Left lung (tissue), 14 donors: ENCODE measurements at places on chromosomes 5 and 9.
A peak's percentile ranks its signal among the peaks of the same experiment; 100 is the strongest.

- H3K36me3 ChIP-seq = no peaks in the 10 kb centered on the region
- H3K27me3 ChIP-seq = no peaks in the 10 kb centered on the region
- DNase-seq = no peak
These were observed 14.5 kb downstream of the PHAX start for GRCh38 chr5:126615286-126615685.

DNA sequence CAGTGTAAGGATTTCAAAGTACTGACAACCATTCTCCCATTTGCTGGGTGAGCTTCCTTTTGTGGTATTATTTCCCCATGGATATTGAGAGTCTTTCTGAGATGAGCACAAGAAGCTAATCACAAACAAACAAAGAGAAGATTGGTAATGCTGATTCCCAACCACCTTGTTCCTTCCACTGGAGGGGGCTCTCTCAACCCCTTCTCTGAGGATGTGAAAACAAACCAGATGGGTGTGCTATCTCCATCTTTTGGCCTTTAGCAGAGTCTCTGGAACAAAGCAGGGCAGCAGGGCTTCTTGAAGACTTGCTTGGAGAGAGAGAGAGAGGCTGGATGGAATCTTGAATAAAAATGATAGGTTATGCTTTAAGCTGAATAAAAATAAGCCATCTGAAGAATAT lies 576.7 kb upstream of the ZNF462 start:
- no peak overlapping the region for H3K4me3 ChIP-seq
- H3K36me3 ChIP-seq = no peaks in the 10 kb centered on the region
- no peak overlapping the region for H3K27ac ChIP-seq
- no peaks in the 10 kb centered on the region for H3K4me1 ChIP-seq
- no peaks in the 10 kb centered on the region for H3K27me3 ChIP-seq
- DNase-seq = no peak

DNA sequence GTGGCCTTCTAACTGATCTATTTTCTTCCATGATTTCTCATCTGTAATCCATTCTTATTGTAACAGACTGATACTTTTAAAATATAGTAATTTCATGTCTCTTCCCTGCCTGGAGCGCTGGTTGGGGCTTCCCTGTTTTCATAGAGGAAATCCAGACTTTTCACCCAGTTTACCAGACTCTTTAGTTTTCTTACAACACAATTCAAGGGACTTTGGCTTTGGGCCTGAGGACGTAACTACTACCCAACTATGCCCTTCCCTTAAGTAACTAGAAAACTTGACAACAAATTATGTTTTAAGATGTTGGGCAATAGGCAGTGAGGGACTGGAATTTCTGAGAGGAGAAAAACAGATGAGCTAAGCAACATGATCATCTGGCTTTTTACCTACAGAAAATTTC lies 289.6 kb downstream of the FGF10 start:
- no peak overlapping the region for H3K27ac ChIP-seq
- H3K4me1 ChIP-seq = no peaks in the 10 kb centered on the region
- no peaks in the 10 kb centered on the region for H3K36me3 ChIP-seq
- H3K4me3 ChIP-seq = no peak overlapping the region
- DNase-seq = no peak

DNA sequence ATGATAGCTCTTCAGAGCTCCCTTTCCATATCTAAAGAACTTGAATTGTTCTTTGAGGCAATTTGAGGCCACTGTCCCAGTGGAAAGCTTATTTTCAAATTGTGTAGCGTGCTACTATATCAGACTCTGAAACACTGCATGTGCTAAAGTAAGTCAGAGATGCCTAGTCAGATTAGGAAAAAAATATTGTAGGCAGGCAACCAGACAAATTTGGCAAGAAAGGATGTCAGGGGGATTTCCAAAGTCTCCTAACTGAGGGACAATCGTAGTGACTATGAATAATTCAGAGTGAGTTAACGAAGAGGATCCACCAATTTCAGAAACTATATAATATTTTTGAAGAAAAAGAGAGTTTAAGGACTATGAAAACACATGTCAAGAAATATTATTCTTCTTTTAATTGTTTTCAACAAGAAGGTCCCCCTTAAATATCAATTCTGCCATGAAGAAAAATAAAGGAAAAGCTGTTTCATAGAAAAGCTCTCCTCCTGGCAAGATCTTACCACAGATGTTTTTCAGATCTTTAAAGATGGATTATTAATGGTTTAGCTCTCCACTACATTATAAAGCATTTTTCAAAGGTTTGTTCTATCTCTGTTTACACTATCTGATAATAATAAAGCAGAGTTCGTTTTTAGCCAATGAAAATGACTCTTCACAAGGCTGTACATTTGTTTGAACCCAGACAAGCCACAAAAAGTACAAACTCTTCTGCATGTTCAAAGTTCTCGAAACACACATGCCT lies 273.5 kb upstream of the PTGER4 start:
- peak overlapping the region; percentile 40 for H3K27ac ChIP-seq
- DNase-seq = no peak
- no peaks in the 10 kb centered on the region for H3K36me3 ChIP-seq
- no peaks in the 10 kb centered on the region for H3K27me3 ChIP-seq
- H3K4me1 ChIP-seq = peaks cover 73% of the 10 kb centered on the region

DNA sequence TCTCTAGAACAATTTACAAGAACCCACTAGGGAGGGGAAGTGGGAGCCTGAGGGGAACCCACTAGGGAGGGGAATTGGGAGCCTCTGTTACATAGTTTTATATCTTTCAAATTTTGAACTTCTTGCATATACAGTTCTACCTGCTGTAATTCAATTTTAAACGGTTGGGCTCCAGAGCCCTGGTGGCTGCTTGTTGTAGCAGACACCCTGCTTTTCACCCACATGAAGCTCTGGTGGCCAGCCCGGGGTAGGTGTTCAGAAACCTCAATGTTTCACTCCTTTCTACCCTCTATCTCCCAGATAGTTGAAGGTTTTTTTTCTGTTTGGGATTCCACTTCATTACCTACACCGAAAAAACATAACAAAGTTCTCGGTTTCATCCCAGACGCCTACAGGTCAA lies 124.4 kb downstream of the TMEM174 start:
- H3K27me3 ChIP-seq = peaks cover 71% of the 10 kb centered on the region
- H3K27ac ChIP-seq = no peak overlapping the region
- no peak overlapping the region for H3K4me3 ChIP-seq
- H3K4me1 ChIP-seq = no peaks in the 10 kb centered on the region
- H3K36me3 ChIP-seq = no peaks in the 10 kb centered on the region
